ENCODE measurements at places on chromosomes 7 and 10. TPM values are rescaled to one million over a fixed set of nuclear protein-coding genes. Genes with fewer than 3 reads are reported as not detected.
A peak's percentile ranks its signal among the peaks of the same experiment; 100 is the strongest.

DNA sequence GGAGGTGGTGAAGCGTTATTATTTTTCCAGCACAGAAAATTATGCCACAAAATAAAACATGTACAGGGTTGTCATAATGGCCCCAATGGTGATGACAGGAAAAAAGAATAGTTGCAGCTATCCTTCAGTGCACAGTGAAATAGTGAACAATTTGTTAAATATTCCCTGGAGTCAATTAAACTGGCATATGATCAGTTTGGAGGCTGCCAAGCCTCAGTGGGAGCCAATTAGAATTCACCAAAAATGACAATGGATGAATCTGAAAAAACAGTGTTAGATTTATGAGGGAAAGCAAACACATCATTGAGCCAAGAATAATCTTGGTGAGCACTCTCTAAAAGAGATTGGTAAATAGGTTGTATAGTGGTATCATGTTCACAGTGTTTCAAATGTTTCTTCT lies 146.3 kb downstream of the OTUD1 start:
- H3K27ac ChIP-seq: no peak overlapping the region
- DNase-seq: no peak

DNA sequence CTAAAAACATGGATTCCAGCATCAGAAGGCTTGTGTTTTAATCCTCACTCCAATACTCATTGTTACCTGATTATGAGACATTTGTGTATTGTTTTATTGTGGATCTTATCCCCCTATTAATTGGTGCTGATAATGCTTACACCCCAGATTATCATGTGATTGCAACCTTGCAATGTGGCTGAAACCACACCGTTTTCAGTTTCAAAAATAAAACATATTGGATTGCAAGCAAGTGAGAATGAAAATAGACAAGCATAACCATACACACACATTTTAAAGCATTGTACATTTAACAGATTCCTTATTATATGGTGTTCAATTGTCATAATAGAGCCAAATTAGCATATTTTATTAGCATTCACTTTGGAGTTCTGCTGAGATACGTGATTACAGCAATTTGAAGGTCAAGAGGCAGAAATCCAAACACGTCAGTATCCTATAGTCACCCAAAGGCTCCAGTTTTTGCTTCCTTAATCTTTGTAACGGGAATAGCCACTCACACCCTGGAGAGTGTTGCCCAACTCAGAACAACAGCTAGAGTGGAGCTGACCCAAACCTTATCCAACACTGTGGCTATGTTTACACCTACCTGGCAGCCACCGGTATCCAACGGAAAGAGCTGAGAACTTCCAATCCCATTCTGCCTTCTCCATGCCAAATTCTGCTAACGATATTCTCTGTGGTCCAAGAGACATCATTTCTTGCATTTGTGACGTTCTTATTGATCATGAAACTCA lies 317.1 kb upstream of the KLF6 start:
- H3K27me3 ChIP-seq: no peaks in the 10 kb centered on the region
- H3K4me1 ChIP-seq: no peaks in the 10 kb centered on the region
- no peaks in the 10 kb centered on the region for H3K36me3 ChIP-seq
- DNase-seq: no peak
- H3K4me3 ChIP-seq: no peak overlapping the region
- H3K27ac ChIP-seq: no peak overlapping the region

NRCAM gene
- 0.31 TPM for polyA plus RNA-seq

- no peaks in the 10 kb centered on the region for H3K36me3 ChIP-seq
- no peaks in the 10 kb centered on the region for H3K4me1 ChIP-seq
- no peak overlapping the region for H3K4me3 ChIP-seq
Measured at GRCh38 chr7:4299431-4299830, 382.7 kb upstream of the FOXK1 start.

CDC14C gene
- polyA plus RNA-seq: not detected

PLAU gene
- not detected for polyA plus RNA-seq

DNA sequence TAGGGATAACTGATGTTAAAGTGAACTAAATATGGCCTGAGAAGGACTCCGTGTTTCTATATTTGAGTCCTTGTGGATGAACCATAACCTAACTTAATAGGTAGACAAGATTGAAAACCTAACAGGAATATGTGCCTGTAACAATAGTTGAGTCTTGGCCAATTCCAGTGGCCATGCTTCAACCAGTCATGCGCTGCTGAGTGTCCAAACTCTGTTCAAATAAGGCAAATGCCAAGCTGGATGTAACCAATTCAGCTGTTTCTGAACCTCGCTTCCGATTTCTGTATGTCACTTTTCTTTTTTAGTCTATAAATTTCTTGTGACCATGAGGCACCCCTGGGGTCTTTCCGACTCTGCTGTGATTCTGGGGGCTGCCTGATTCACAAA lies 608.2 kb downstream of the GALNT17 start:
- H3K36me3 ChIP-seq: no peaks in the 10 kb centered on the region
- no peak overlapping the region for H3K27ac ChIP-seq
- H3K4me3 ChIP-seq: no peak overlapping the region
- DNase-seq: no peak
- H3K27me3 ChIP-seq: no peaks in the 10 kb centered on the region

MPP7 gene
- 4.5 TPM for polyA plus RNA-seq

DNA sequence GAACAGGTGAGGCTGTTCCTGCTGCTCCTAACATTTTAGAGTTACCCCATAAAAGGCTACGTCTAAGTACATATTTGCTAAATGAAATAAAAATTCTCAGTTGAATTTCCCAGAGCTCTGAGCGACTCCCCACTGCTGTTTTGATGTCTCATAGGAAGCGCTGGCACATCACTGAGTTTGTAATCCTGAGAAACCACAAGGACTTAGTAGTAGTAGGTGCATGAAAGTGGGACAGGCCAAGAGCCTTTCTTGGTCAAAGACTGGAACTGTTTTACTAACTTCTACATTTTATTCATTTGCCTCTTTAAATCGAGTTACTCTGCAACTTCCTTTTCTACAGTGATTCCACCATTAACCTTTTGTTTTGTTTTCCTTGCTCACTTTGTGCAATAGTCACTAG lies 85.9 kb downstream of the XPNPEP1 start:
- H3K36me3 ChIP-seq: no peaks in the 10 kb centered on the region
- no peak for DNase-seq
- no peaks in the 10 kb centered on the region for H3K4me1 ChIP-seq

CARD11 gene
- 15.2 TPM for polyA plus RNA-seq

LIPA gene
- 143 TPM for polyA plus RNA-seq

FKBP14 gene
- 2.2 TPM for polyA plus RNA-seq

- H3K4me3 ChIP-seq: no peak overlapping the region
- H3K27ac ChIP-seq: no peak overlapping the region
- H3K36me3 ChIP-seq: no peaks in the 10 kb centered on the region
- no peak for DNase-seq
Measured at GRCh38 chr7:46155367-46155766, 234.3 kb upstream of the IGFBP3 start.

- H3K4me1 ChIP-seq: no peaks in the 10 kb centered on the region
- H3K27me3 ChIP-seq: peaks cover 5% of the 10 kb centered on the region
- H3K27ac ChIP-seq: no peak overlapping the region
- H3K4me3 ChIP-seq: no peak overlapping the region
- no peak for DNase-seq
- no peaks in the 10 kb centered on the region for H3K36me3 ChIP-seq
Measured at GRCh38 chr7:45987521-45988290, 66.6 kb upstream of the IGFBP3 start.

DNA sequence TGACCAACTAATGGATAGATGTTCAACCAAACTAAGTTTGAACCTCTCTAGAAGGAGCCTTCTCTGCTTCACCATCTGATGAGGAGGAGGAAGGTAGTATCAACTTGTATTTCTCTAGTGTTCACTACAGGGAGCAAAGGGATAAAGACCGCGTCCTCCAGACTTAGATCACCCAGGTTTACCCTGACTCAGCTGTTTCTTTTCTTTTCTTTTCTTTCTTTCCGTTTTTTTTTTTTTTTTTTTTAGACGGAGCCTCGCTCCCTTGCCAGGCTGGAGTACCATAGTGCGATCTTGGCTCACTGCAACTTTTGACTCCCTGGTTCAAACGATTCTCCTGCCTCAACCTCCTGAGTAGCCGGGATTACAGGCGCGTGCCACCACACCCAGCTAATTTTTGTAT lies 59.8 kb downstream of the C10orf105 start:
- H3K36me3 ChIP-seq: no peaks in the 10 kb centered on the region
- peaks cover 8% of the 10 kb centered on the region for H3K27me3 ChIP-seq
- no peak for DNase-seq
- peaks cover 2% of the 10 kb centered on the region for H3K4me1 ChIP-seq
- no peak overlapping the region for H3K4me3 ChIP-seq

DNA sequence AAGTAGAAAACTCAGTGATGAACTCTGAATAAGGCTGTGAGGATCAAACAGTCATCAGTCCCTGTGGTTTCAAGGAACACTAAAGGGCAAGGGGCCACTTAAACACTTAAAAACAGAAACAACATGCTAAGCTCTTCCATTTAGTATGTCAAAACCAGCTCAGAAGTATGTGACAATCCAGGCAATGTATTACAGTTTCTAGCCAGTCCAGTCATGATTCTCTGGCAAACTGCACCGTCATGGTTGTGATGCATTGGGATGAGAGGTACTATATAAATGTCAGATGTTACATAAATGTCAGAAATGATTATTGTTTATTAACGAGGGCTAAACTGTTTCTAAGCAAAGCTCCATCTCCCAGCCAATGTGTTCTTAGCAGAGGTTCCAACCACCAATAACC lies 4.7 kb upstream of the CREB5 start:
- DNase-seq: no peak
- H3K36me3 ChIP-seq: no peaks in the 10 kb centered on the region
- H3K4me3 ChIP-seq: no peak overlapping the region

GRCh38 chr7:5595545-5596045 lies 172.0 kb upstream of the TNRC18 start:
- H3K36me3 ChIP-seq: peaks cover 7% of the 10 kb centered on the region
- H3K4me1 ChIP-seq: peaks cover 23% of the 10 kb centered on the region
- no peak for DNase-seq
- H3K27ac ChIP-seq: peak overlapping the region; percentile 94
- peak overlapping the region; percentile 53 for H3K4me3 ChIP-seq

DNA sequence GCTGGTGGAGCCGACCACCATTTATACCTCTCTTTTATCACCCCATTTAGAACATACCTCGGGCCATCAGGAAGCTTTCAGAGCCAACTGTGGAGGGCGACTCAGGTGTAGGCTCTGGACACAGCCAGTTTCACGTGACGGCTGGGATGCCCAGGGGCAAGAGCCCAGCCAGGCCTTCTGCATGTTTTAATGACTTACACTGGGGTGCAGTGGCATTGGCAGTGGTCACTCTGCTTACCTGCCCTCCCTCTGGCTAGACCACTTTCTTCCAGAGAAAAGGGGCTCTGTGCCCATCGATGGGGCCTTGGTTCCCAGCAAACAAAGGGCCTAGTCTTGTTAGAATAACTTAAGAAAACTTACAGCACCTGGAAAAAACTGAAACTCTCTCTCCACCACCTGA lies 50.0 kb downstream of the PNLIPRP2 start:
- H3K27ac ChIP-seq: no peak overlapping the region
- no peak for DNase-seq
- H3K36me3 ChIP-seq: no peaks in the 10 kb centered on the region
- no peaks in the 10 kb centered on the region for H3K4me1 ChIP-seq
- H3K27me3 ChIP-seq: peaks cover 14% of the 10 kb centered on the region

GRCh38 chr7:131292141-131292905 lies 35.4 kb upstream of the MKLN1 start:
- peaks cover 8% of the 10 kb centered on the region for H3K36me3 ChIP-seq
- no peaks in the 10 kb centered on the region for H3K27me3 ChIP-seq
- no peak overlapping the region for H3K4me3 ChIP-seq
- no peak for DNase-seq
- H3K27ac ChIP-seq: peak overlapping the region; percentile 38

ASAH2 gene
- 1.5 TPM for polyA plus RNA-seq

DNA sequence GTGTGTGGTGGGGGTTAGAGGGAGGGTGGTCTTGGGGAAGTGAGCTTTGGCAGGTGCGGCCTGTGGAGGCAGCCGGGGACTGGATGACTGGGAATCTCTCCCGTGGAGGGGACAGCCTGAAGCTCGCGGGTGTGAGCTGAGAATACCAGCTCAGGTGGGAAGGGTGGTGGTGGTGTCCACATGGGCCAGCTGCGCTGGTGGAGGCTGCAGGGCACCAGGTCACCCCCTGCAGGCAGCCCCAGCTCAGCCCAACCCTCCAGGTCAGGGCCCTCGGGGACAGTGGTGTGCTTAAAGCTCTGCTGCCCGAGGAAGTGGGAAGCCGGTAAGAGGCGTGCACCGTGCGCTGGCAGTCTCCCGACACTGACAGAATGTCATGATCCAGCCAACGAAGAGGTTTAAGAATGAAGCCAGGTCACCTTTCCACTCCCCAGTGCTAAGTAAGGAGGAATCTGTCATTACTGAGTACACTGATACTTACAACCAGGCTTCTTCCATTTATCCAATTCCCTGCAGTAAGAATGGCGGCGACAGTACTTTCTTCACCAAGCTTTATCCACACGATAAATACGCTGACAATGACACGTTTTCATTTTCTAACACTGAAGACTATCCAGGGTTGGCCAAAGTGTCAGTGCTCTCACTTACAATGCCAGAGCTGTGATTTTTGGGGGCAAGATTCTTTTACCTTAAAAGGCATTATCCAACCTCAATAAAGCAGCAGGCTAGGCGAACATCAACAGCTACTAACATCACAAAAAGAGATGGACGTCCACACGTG lies 20.4 kb downstream of the BRI3 start:
- peaks cover 4% of the 10 kb centered on the region for H3K4me1 ChIP-seq
- H3K4me3 ChIP-seq: no peak overlapping the region
- DNase-seq: no peak
- H3K36me3 ChIP-seq: no peaks in the 10 kb centered on the region
- H3K27me3 ChIP-seq: peaks cover 8% of the 10 kb centered on the region
- no peak overlapping the region for H3K27ac ChIP-seq

- peak overlapping the region; percentile 26 for H3K27ac ChIP-seq
- H3K27me3 ChIP-seq: no peaks in the 10 kb centered on the region
- H3K36me3 ChIP-seq: peaks cover 6% of the 10 kb centered on the region
- H3K4me3 ChIP-seq: no peak overlapping the region
Measured at GRCh38 chr10:5742116-5742515, 57.5 kb downstream of the TASOR2 start.

ABCB4 gene
- 21.3 TPM for polyA plus RNA-seq

DNA sequence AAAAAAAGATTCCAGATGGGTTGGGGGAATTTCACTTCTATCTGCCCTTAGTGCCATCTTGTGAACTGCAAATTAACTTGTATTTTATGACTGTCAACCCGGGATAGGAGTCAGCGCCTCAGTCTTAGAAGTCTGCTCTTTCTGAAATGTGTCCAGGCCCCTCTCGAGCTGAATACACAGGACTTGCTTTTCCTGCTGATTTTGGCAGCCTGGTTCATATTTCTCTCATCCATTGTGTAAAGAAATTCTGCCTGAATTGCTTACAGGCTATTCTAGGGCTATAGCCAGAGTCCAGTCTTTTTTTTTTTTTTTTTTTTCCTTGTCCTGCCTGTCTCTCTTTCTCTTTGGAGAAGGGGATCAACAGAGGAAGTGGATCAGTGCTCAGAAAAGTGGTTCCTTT lies 24.6 kb downstream of the GATA3 start:
- no peak overlapping the region for H3K4me3 ChIP-seq
- H3K27ac ChIP-seq: no peak overlapping the region
- no peaks in the 10 kb centered on the region for H3K4me1 ChIP-seq
- peaks cover 14% of the 10 kb centered on the region for H3K27me3 ChIP-seq
- DNase-seq: no peak

- H3K27me3 ChIP-seq: no peaks in the 10 kb centered on the region
- H3K4me1 ChIP-seq: peaks cover 31% of the 10 kb centered on the region
- H3K4me3 ChIP-seq: peak within 1 kb of the TSS; percentile 100
- peak; percentile 96 for DNase-seq
- H3K36me3 ChIP-seq: peaks cover 9% of the 10 kb centered on the region
Measured at GRCh38 chr10:100912605-100913469, at the start of gene SLF2. Gene SLF2 (plus strand): TSS chr10:100912963. CDS start chr10:100913111, 148 bp downstream.

ADAP1 gene
- 4.4 TPM for polyA plus RNA-seq
